ENCODE measurements at places on chromosomes 4 and X.

DNA sequence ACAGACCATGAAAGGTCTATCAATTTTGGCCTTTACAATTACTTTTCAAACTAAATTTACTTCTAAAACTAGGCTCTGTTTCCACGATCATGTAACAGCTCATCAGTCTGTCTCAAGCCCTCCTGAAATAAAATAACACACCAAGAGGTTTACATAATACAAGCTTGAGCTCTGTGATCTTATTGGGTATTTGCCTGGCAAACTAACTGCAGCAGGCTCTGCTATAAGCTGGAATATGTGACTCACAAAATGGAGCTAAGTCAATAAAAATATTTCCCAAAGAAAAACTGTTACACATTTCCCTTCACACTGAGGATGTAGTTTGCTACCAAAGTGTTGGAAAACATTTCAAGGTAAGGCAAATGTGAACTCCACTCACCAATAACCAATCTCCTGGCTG lies 94.7 kb upstream of the GPM6B start:
- ATAC-seq: peak; percentile 36

DNA sequence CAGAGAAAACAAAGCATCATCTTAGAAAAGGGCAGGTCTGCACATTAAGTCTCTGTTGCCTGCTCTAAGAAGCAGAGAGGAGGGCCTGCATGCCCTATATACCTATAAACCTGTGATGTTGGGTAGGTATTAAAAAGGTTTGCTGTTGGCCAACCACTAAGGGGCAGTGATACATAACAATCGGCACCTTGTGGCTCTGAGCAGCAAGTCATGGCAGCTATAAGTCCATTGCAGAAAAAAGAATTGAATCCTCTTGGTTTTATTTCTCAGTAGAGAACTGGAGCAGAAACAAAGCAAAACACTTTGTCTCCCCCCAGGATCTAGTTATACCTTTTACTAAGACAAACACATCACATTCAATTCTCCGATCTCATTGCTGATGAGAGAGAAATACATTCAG lies 1364.4 kb downstream of the STIM2 start:
- peak; percentile 27 for ATAC-seq

- ATAC-seq: no peak
These were observed 204.5 kb downstream of the NLGN4X start for GRCh38 chrX:6024204-6024603.

DNA sequence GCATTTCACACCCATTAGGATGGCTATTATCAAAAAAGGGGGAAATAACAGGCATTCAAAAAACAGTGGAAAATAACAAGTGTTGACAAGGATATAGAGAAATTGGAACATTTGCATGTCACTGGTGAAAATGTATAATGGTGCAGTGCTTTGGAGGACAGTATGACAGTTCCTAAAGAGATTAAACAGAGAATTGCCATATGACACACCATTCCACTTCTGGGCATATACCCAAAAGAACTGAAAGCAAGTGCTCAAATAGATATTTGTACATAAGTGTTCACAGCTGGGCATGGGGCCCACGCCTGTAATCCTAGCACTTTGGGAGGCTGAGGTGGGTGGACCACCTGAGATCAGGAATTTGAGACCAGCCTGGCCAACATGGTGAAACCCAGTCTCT lies 348.1 kb downstream of the NR3C2 start:
- ATAC-seq: no peak

DNA sequence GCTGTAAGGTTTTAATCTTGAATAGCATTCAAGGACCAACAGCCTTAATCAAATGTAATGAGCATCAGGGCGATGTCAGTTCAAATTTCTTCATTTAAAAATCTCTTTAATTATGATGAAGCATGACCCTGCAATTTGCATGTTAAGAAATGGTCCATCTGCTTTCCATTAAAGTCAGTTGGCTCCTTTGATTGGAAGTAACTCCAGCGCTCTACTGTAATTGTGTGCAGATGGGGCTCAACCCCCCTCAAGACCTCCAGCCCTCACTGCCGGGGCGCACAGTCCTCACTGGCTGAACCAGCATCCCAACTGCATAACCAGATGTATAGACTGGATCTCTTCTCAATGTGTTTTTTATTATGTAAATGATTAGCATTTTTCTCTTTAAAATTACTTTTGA lies 126.9 kb downstream of the VCX3B start:
- no peak for ATAC-seq

DNA sequence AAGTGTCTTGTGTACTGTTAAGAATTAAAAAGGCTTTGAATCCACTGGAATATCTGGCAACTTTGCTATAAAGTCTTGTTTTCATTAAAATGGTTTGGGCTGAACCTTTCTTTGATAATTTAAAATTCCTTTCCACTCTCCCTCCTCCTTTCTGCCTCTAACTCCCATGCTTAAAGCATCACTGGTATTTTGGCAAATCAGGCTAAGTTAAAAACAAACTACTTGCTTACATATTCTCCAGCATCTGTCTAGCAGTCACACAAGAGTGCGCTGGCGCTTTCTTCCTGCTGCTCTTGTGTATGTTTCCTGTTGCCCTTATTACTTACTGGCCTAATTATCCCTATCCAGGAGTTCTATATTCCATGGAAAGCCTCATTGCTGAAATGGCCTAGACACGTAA lies 136.6 kb downstream of the VEGFC start:
- ATAC-seq: no peak

DNA sequence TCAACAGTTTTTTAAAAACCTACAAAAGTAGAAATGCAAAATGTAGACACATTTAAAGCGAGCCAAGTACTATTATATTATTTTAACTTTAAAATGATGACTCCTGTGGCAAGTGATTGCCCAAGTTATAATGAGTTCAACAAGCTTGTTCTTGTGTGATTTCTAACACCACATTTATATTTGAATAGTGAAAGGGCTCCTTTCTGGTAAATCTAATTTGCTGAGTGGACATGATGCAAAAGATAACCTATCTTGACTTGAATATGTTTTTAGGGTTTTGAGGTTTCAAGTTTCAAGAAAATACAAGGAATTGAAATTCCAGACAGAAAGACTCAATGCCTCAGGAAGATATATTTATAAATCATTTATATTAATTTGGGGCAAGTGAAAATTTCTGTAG lies 1.1 kb upstream of the EPGN start:
- ATAC-seq: no peak

GRCh38 chr4:7254736-7255487 lies 62.6 kb downstream of the SORCS2 start:
- ATAC-seq: no peak

GRCh38 chrX:41824551-41824950 lies 98.8 kb downstream of the CASK start:
- no peak for ATAC-seq

- ATAC-seq: no peak
These were observed 27.0 kb downstream of the OTUD4 start for GRCh38 chr4:145153181-145153903.
